ENCODE measurements at places on chromosomes 7 and 10.

DNA sequence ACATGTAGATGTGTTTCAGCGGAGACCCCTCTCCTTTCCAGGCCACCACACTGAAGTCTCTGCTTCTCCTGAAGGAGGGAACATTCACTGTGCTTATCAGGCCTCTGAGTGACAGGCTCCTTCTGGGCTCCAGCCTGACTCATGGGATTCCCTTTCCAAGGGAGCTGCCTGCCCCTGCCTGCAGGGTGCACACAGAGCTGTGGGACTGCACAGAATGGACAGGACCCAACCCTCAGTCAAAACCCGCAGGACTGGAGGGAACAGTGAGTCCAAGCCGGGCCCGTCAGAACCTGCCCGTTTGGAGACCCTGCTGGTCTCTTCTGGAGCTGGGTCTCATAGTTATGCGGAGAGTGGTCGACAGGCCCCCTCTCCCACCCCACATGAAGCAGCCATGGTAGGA, 32.6 kb downstream of the PLAC9 start:
- DNase-seq, result no peak

- no peak for DNase-seq
Measured at GRCh38 chr7:77812290-77812685, 13.7 kb downstream of the PHTF2 start.

GRCh38 chr10:28937959-28938358, 260.6 kb downstream of the BAMBI start:
- DNase-seq, result no peak

DNA sequence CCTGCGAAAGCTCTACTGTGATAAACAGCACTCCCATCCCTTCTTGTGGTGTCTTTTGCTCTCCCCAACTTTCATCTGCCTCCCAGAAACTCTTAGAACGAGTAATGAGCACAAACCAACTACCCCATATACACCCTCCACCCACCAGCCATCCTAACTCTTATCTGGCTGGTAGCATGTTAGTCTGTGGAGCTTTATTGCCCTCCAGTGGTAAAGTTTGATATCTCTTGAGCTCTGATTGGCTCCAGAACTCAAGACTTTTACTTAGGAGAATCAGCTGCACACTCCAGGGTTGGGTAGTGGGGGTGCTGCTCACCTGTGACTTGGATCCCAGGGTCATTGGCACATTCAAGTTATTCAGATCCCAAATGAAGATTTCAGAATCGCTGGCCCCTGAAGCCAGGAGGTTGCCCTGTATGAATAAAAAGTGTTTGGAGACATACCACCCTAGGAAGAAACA, 10.9 kb downstream of the SEC31B start:
- no peak for DNase-seq

DNA sequence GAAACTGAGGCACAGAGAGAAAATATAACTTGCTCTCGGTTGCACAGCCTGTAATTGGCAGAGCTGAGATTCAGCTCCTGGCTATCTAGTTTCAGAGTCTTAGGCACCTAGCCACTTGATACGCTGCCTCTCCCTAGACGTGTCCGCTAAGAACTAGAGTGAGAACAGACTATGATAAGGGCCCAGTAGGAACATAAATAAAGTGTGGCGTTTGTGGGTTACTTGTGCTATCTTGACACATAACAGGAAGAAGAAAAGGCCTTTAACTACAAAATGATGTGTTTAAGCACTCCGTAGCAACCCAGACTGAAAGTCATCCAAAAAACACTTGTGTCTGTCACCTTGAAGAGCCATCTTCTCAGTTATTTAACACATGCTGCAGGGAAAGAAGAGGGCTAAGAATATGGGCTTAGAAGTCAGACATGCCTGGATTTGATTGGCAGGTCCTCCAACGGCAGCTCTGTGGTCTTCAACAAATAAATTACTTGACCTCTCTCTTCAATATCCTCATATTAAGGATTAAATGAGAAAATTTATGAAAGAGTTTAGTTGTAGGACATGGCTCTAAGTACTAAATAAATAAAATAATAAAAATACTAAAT, 96.2 kb downstream of the SGMS1 start:
- DNase-seq, result no peak

DNA sequence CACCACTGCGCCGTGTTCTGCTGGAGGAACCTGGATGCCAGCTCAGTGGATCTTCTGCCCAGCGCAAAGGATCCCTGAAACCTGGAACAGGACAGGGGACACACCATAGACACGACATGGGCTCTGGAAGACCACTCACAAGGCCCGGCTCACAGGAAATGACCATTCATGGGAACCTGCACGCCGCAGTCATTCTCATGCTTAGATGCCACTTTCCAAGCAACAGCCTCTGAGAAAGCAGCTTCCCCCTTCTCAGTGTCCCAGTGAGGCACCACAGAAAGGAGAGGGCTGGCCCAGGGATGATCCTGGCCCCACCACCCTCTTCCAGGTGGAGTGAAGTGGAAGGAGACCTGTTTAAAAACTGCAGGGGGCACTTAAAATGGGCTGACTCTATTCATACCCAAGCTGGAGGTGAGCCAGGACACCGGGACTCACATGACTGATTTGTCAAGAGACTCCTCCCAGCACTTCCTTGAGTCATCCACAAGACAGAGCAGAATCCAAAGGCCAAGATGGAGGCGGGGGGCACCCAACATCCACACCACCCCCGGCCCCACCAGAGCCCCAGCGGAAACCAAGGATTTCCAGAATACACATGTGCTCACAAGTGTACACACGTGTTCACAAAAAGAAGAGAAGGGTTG, 11.2 kb downstream of the CTBP2 start:
- DNase-seq, result no peak

GRCh38 chr7:49327155-49327554, 402.8 kb downstream of the CDC14C start:
- DNase-seq, result no peak

DNA sequence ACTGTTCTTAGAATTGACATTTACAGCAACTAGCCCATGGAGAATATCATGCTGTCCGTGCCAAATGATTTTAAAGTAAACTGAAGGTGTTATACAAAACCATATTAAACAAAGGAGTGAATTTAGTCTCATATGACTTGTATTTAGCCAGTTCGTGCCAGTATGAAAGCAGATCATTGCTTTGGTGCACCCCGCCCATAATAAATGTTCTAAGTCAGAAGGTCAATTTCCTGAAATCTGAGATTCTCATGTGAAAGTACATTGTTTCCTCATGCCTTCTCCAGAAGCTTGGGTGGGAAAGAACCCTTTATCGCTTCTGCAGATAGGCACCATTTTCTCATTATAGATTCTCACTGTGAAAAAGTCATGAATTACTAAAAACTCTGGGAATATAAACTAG, 106.4 kb downstream of the CAMK1D start:
- no peak for DNase-seq

DNA sequence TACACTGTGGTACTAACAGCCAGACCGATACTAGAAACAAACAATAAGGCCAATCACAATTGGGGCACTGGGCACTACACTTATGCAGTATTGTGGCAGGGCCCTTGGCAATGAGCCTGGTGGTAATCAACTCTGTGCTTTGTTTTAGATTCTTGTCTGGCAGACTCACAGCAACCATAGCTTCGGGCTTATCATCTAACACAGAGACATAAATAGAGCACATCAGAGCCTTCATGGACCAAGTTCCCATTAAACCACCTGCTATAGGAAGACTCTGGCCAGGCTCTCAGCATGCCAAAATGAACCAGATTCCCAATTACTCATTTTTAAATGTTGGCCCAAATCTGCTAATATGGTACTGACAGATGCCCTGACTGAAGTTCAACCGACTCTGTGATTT, 218.6 kb downstream of the DGKI start:
- no peak for DNase-seq

- DNase-seq, result no peak
Measured at GRCh38 chr10:96125142-96125515, 5.0 kb upstream of the ZNF518A start.

GRCh38 chr10:121027371-121027770, 176.2 kb downstream of the WDR11 start:
- no peak for DNase-seq

DNA sequence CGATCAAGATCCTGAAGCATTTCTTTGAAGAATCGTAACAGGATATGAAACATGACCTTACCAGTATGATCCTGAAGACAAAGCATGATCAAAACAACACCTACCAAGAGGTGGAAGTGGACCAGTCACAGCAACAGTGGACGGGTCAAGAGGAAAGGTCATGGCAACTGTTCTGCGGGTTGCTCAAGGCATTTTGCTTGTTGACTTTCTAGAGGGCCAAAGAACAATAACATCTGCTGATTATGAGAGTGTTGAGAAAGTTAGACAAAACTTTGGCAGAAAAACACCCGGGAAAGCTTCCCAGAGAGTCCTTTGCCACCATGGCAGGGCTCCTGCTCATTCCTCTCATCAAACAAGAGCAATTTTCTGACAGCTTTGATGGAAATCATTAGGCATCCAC, 65.6 kb upstream of the LRRC18 start:
- DNase-seq, result no peak

- peak; percentile 20 for DNase-seq
Measured at GRCh38 chr7:84194484-84195271, at the start of gene SEMA3A. Gene SEMA3A (minus strand): TSS chr7:84194789. CDS start chr7:84194586, 203 bp downstream.

- no peak for DNase-seq
Measured at GRCh38 chr10:97066877-97067555, 118.7 kb downstream of the SLIT1 start.

DNA sequence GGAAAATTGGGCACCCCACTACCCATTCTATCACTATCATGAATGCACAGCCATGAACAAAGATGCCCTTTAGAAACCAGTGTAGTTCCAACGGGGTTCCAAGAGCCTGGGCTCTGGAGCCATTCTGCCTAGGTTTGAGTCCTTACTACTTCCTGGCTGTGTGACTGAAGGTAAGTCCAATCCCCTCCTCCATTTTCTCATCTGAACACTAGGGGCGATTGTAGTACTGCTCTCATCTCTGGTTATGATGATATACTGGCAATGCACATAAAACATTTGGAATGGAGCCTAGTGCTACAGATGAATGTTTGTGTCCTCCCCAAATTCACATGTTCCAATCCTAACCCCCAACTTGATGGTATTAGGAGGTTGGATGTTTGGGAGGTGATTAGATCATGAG, 28.1 kb upstream of the CDH23 start:
- no peak for DNase-seq

DNA sequence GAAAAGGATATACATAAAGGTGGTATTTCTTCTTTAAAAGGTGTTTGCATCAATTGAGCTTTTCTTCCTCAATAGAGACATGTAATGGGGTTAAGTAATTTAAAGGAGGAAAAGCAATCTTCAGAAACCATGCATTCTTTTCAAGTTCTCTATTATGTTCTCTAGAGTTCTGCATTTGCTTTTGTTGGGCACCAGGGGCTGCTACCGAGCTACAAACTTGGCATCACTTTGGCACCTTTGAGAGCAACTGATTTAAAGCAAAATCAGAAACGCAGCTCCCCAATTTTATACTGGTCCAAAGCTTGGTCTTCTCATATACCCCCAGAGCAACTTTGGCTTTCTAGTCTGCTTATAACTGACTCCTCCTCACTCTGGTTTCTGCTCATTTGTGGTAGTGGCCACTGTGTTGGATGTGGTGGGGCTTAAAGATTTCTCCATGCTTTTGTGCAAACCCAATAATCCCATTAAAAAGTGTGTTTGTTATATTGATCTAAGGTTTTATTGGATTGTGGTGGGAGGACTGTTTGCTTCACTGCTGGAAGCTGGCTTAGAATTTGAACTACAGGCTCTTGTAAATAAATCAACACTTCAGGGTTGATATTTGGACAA, 712.1 kb downstream of the PHTF2 start:
- peak; percentile 47 for DNase-seq

DNA sequence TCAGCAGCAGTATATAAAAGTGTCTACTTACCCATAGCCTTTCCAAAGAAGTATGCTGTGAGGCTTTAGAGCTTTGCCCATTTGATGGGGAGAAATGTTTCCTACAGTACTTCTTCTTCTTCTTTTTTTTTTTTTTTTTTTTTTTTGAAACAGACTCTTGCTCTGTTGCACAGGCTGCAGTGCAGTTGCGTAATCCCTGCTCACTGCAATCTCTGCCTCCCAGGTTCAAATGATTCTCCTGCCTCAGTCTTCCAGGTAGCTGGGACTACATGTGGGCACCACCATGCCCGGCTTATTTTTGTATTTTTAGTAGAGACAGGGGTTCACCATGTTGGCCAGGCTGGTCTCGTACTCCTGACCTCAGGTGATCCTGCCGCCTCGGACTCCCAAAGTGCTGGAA, 101.7 kb upstream of the TMEM26 start:
- no peak for DNase-seq

DNA sequence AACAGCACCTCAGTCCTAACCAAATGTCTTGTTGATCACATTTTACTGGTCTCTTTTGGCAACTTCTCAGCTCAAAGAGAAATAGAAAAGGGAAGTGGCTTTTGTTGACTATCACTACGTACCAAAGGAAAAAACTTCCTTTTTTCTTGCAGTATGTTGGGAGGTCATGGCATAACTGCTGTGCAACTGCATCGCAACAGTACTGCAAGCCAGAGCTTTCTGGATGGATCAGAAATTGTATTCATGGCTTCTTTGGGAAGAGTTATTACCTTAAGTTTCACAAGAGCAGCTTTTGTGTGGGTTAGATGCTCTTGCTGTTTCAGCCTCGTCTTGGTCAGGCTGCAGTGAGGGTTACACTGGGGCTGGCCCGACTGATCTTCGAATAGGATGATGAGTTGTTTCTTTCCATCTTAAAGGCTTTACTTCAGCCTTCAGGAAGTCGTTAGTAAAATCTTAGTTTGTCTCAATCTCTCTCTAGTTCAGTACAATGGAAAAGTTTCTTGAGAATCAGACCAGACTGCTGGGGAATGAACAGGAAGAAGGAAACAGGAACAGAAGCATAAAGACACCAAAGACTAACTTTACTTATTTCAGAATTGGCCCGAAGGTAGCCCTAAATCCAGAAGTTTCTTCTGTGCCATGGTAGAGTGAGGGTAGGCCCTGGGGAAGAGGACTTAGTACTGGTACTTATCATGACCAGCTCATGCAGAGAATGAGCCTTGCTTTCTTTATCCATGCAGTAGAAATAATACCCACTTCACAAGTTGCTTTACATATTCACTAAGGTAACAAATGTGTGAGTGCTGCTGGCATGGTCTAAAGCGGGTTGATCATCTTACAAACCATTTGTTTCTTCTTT, 153.6 kb downstream of the CELF2 start:
- no peak for DNase-seq
